DMS53 (cell line): ENCODE measurements at places on chromosomes 3 and 15.
A peak's percentile ranks its signal among the peaks of the same experiment; 100 is the strongest.

DNA sequence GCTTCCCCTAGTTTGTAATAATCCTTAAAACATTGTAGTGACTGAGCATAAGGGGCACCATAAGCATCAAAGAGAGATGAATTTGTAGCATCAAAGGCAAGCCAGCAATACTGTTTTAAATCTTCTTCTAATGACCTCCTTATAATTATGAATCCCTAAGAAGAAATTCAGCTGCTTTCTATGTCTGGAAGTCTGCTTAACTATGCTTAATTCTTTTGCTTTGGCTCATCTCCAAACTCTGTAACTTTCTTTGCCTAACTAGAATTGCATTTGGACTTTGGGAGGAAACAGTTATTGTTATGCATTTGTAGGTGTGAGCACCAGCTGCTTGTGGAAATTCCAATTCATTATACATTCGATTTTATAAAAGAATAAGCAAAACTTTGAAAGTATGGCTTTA, 117.7 kb upstream of the SPATA16 start:
- DNase-seq: no peak

GRCh38 chr3:37161351-37161750, 13.0 kb downstream of the LRRFIP2 start:
- no peak for DNase-seq

- DNase-seq: no peak
Observed at GRCh38 chr15:92915766-92916435, 15.8 kb downstream of the CHD2 start.

GRCh38 chr3:177578488-177578887, 381.2 kb upstream of the TBL1XR1 start:
- no peak for DNase-seq

DNA sequence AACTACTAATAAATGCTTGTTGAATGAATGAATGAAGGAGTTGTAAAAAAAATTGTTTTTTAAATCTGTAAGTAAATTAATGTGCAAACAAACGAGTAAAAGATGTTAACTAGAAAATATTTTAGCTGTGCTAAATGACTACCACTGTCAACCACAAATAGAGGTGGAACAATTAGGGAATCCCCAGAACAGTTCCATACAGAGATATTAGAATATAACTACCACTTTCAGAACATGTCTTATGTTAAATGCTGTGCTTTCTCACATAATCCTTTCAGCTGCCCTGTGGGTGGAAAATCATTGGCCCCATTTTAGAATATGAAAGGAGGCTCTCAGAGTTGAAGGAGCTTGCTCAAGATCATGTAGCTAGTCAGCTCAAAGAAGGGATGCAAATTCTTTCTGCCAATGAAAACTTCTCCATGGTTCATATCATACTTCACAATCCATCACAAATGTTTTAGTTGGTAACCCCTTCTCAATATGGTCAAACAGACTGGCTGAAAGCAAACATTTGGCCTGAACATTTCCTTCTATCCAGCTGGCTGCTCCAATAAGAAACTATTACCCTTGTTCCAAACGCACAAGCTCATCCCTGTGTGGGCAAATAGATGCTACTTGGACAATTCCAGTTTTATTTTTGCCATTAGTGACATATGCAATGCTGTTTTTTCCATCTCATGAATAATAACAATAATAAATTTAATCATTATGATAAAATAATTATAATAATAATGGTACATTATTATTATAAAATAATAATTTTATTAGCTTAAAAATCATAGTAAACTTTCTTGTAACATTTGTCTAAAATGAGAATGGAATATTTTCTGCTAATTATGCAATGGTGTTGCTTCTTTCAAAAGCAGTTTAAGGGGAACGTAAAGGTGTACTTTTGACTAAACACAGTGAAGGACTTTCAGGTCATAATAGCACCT, 290.4 kb upstream of the STT3B start:
- DNase-seq: no peak

- peak; percentile 39 for DNase-seq
Observed at GRCh38 chr3:60046210-60046609, 996.4 kb upstream of the CFAP20DC start.

DNA sequence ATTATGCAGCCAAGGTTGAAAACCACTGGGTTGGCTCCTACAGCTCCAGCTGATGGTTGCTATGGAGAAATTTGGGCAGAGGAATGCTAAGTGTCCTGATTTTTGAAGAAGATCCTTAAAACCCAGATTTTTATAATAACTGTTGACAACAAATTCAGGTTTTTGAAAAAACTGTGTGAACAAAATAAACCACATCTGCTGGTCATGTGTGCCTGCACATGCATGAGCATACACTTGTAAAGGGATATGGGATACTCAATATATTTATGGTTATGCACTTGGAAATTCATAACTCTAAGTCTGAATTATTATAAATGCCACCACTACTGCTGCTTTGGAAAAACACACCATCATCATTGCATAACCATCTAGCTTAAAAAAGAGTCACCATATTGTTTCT, 133.7 kb downstream of the THRB start:
- DNase-seq: no peak

GRCh38 chr3:128318275-128318941, 148.3 kb downstream of the DNAJB8 start:
- DNase-seq: peak; percentile 8

DNA sequence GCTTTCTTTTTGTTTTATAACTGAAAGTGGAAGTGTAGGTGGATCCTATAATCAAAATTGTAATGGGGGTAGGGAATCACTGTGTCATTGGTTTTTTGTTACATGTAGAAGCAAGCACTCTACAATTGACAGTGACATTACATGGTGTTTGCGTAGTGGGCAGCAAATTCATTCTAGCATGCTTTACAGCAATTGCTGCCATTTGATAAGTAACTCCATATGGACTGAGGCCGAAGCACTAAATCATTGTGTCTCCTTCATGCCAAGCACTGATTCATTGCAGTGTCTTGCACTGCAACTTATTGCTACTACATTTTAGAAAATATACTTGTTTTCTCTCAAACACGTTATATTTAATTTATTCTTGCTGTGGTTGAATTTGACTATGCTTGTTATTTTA, 933.9 kb downstream of the NSUN3 start:
- DNase-seq: no peak

DNA sequence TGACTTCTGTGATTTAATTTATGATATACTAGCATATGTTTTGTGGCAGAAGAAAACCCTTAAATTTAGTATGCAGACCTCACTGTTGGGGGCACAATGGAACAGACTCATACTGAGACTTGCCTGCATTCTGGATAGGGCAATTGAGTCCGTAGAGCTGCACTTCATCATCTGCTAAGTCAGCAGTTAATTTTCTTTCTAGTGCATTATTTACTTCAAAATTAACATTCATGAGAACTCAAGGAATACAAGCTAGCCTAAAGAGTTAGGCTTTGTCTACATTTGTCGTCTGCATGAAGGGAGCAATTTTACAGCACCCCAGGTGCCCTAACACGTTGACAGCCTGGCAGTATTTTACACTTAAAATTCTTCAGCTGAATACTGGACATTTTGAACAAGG, 345.5 kb downstream of the CHL1 start:
- DNase-seq: no peak

DNA sequence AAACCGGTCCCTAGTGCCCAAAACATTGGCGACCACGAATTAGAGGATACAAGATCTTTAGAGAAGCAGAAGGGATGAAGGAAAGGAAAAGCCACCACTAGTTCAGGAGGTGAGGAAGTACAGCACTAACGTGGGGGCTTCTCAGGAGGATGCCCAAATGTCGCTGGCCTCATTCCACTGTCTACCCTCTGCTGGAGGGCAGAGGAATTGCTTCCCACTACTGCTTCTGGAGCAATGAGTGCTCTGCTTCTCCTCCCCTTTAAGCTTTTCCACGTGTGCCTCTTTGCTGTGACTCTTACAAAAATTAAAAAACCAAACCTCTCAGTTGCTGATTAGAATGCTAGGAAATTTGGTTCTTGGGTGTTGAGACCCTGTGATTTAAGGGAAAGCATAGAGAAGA, 281.3 kb downstream of the CLSTN2 start:
- peak; percentile 46 for DNase-seq

DNA sequence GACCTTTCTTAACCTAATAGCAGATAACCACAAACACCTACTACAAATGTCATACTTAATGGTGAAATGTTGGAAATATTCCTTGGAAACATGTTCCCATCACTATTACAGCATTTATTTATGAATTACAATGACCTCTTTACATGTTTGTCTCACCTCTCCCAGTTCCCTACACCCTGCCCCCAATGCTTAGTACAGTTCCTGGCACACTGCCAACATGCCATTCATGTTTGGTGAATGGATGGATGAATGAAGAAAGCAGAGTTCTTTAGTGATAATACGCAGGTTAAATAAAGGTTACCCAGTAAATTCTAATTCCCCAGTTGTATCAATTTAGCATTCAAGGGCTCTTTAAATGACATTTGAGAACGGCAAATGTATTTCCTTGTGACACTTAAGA, 259.9 kb upstream of the ATP11B start:
- peak; percentile 74 for DNase-seq

DNA sequence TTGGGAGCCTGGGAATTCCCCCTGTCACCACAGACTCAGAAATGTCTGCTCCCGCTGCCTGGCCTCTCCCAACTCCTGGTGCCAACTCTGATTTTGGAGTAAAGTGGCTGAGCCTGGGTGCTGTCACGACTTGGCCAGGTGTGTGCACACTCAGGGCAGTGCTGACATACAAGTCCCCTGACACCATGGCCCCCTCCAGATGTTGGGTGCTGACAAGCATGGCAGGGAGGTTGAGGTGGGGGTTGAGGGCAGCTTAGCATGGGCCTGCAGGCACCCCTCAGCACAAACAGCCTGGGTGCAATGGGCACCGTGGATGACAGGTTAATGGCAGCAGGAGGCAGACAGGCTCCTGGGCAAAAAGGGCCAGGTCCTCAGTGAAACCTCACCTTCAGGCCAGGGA, 511.2 kb downstream of the SQOR start:
- DNase-seq: no peak

DNA sequence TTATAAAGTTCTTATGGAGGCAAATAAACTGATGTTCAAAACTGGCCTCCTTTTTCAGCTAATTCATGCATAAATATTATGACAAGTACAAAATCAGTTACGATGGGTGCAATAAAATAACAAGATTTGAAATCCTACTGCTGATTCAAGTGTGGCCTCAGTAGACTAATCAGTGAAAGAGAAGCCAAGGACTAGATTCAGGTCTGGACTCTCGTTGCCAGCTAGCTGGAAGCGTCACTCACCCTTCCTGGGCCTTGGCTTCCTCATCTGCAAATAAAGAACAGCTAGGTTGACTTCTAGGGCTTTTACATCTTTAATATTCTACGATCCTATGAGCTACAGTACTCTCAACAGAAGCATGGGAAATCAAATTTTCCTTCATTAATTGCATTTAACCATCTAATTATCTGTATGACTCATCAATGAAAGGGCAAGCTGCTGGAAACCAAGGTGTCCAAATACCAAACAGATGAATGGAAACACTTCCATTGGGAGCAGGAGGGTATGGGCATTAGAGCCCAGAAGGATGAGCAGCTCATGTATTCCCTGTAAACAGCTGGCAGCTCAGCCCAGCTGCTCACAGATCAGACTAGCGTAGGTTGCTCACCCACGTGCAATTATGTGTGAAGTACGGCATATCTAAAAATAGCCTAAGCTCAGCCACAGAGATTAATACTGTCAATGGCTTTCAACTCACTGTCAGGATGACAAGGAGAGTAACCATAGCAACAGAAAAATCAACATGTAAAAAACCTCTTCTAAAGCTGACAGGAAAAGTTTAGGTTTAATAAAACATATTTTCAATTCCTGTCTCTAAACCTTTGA, 294.8 kb downstream of the PLCL2 start:
- DNase-seq: peak; percentile 84

- DNase-seq: no peak
Observed at GRCh38 chr3:194748225-194748624, 62.5 kb downstream of the FAM43A start.

DNA sequence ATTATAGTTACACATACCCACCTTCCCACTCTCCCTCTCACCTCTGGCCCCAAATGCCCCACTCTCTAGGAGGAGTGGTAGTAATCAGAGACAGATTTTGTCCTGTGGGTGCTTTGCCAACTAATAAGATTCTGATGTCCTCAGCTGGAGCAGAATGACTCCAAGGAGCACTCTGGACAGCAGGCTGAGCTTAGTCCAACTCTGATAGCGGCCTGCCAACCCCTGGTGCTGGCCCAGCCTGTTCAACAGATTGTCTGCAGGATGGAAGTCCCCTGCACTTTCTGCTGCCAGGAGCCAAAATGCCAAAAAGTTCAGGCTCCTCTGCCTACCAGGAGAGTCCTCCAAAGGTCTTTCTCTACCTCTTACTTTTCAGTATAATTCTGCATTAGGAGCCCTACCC, 160.5 kb upstream of the UMPS start:
- DNase-seq: no peak

DNA sequence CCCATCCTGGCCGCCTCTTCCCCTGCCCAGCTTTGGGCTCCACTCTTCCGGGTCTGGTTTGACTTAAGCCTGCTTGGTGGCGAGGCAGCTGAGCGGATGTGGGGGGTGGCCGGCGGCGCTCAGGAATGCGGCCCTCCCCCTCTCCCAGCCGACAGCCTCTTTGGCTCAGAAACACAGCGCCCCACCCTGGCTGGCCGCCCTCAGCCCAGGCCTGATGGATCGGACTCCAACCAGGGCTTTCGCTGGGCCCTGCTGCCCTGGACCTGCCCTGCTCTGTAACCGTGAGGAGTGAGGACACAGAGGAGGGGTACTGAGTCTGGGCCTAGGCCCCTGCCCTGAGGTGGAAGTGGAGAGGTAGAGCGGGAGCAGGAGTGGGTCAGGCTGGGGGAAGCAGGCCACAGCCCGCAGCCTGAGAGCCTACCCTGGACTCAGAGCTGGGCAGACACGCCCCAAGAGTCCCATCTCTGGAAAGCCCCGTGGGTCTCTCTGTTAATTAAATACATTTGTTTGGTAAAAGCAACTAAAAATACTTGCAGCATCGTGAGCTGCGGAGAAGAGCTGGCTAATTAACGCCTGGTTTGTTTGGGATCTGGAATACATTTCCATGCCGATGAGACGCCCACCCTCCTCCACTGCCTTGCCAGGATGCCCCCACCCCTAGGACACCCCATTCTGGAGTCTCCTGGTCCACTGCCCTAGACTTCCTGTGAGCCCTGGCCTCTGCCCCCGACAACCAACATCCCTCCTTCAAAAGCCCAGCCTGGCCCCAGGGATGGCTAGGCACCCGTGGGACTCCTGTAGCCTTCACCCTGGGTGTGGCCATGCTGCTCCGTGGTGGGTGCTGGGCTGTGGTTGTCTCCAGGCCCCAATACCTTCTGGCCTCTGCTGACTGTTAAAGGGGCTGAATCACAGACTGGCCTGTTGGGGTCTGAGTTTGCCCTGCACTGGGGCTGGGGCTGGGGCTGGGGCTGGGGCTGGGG, 19.6 kb downstream of the PLXNA1 start:
- DNase-seq: no peak

DNA sequence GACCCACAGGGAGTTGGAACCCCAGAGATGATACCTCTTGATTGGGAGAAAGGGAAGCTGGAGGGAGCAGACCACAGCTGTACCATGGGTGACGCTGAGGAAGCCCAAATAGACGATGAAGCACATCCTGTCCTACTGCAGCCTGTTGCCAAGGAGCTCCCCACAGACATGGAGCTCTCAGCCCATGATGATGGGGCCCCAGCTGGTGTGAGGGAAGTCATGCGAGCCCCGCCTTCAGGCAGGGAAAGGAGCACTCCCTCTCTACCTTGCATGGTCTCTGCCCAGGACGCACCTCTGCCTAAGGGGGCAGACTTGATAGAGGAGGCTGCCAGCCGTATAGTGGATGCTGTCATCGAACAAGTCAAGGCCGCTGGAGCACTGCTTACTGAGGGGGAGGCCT, 201.1 kb downstream of the AKAP13 start:
- no peak for DNase-seq
